HS-27A (cell line): ENCODE measurements at places on chromosomes 7 and 10.

DNA sequence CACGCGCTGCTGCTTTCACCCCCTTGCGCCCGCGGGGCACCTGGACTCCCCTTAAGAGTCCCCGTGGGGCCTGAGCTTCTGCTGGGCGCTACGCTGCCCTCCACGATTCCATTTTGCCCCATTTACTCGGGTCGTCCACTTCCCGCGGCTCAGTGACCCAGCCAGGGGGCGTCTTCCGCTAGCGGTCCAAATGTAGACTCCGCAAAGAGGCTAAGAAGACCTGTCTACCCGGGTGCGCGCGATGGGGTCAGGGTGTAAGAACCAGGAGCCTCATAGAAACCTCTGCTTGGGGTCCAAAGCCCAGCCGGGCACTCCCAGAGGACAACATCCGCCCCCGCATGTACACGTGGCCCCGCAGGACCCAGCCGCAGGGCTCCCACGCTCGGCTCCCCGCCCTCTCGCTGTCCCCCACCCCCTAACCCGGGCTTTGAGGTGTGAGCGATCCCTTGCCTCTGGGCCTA lies 5.2 kb upstream of the HMX2 start:
- no peak for DNase-seq

GRCh38 chr10:84521013-84521412 lies 192.6 kb downstream of the CCSER2 start:
- no peak for DNase-seq

- DNase-seq: peak; percentile 47
Measured at GRCh38 chr7:82164813-82165212, 278.8 kb downstream of the CACNA2D1 start.

- DNase-seq: no peak
Measured at GRCh38 chr10:103759100-103759781, 96.1 kb downstream of the SH3PXD2A start.

DNA sequence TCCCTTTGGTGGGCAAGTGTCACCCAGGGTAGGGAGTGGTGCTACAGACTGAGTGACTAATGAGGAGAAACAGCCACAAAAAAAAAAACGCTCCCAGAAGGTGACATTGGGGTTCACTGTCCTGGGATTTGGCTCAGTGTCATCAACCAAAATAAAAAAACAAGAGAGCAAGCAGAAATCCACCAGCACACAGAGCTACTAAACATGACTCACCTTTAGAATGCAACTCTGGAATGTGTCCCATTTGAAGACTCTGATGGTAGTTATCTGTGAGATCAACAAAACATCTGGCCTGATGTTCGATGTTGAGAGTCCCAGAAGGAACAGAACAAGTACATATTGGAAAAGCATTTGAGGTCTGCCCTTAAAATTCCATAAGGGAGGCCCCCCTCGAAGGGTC lies 200.3 kb upstream of the LYZL2 start:
- DNase-seq: no peak

GRCh38 chr7:28536259-28536658 lies 123.9 kb downstream of the CREB5 start:
- no peak for DNase-seq

GRCh38 chr10:4271193-4271592 lies 486.2 kb upstream of the KLF6 start:
- DNase-seq: no peak

GRCh38 chr7:87312215-87312865 lies 33.1 kb upstream of the CROT start:
- DNase-seq: no peak

DNA sequence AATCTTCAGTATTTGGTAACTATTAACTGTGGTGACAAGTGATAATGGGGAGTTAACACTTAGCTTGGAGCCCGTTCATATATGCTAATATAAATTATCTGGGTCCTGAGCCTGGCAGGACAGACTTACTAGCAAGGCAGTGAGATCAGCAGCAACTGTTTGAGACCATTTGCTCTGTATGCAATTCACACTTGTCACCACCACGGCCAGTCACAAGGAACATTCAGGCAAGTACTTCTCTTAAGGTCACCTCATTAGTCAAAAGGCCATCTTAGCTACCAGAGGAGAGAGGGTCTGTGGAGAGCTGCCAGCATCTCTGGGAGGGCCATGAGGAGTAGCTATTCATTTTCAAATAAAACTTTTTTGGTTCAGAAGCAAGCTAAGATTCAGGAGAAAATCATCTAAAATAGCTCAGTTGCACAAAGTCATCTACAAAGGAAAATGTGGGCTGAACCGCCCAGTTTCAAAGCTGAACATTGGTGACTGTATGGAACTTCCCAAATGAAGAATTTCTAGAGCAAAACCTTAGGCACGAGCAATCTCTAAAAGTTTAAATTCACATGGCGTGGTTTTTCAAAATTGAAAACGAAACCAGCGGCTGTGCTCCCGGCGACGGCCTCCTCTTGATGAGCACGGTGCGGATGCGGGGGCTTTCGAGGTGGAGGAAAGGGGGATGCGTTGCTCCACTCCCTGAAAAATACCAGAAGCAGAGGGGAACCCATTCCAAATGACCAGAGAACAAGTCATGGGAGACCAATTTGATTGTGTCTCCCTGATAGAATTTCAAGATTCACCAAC lies 233.5 kb upstream of the MGMT start:
- DNase-seq: no peak

DNA sequence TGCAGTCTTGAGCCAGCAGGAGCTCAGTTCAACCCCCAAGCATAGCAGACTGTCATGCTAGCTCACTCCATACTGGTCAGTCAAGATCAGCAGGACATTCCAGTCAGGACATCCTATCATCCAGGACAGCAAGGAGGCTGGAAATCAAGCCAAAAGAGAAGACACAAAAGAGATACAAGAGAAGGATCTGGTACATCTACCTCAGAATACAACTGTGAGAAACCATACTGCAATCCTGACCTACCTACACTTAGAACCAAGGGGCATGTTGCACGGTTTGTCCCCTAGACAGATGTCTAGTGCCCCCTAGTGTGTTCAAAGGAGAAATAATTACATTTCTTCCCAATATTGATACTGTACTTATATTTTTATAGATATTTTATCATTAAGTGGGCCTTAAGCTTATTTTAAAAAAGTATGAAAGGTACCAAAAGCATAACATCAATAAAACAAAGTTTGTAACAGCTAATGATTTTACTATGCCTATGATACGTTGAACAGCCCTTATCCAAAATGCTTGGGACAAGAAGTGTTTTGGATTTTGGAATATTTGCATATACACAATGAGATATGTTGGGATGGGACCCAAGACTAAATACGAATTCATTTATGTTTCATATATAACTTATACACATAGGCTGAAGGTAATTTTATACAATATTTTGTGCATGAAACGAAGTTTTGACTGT lies 26.7 kb downstream of the ERCC6 start:
- no peak for DNase-seq

- no peak for DNase-seq
Measured at GRCh38 chr7:142355328-142355727, 97.5 kb upstream of the PRSS58 start.

DNA sequence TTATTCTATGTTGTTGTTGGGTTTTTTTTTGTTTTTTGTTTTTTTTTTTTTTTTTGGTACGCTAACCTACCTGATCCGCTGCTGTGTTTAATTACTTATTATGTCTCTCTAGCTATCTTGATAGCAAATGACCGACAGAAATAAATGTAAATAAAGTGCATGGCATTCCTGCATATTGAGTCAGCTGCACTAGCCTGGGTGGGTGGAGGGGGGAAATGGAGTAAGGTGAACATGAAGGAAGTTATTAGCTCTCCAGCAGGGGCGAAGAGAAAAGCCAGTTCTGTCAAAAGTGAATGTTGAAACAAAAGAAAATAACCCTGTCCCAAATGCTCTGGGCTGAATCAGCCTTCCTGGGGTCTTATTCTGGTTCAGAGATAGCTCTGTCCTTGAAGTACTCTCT lies 210.7 kb upstream of the MDFIC start:
- no peak for DNase-seq

GRCh38 chr10:129404091-129404490 lies 63.0 kb upstream of the MGMT start:
- DNase-seq: no peak

GRCh38 chr7:44108768-44109750 lies 4.9 kb downstream of the AEBP1 start:
- DNase-seq: no peak

DNA sequence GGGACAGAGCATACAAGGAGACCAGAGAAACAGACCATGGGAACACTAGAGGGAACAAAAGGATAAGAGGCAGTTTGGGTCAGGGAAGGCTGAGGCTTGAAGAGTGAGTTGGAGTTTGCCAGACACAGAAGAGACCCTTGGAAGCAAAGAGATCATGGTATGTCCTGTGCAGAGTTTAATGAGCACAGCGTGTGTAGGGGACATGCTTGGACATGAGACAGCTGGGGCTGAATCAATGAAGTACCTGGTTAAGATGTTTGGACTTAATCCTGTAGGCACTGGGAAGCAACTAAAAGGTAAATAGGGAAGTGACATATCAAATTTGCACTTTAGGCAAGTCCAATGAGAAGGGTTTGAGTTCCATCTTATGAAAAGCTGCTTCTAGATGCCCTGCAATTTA lies 79.6 kb downstream of the KIAA1217 start:
- no peak for DNase-seq

GRCh38 chr7:72524037-72524436 lies 111.9 kb upstream of the CALN1 start:
- no peak for DNase-seq
